ENCODE measurements at places on chromosomes 13 and 19.

DNA sequence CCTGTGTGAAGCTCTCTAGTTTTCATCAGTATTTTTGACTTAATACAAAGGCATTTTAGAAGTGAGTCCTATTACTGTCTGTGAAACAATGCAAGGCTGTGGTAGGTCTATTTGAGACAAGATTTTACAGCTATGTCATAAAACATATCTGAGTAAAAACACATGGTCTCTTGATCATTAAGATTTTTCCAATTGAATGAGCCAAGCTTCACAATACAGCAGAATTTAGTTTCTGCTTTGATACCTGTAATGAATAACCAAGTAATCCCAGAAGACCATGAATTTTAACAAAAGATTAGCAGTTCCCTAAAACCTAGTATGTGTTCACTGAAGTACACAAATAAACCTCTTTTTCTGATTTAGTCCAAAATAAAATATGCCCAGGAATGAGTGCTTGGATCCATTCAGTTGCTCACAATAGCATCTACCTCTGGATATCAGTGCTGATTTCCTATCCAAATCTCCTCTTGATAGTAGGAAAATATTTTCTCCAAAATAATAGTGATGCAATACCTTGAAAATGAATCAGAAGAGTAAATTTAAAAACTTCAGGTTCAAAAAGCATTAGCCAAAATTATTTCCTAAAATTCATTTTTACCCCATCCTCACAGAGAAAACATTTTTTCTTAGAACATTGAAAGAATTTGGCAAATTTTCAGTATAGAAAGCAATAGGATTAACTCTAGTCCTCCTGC is 533.5 kb upstream of the SGCG start:
- no peak for DNase-seq

DNA sequence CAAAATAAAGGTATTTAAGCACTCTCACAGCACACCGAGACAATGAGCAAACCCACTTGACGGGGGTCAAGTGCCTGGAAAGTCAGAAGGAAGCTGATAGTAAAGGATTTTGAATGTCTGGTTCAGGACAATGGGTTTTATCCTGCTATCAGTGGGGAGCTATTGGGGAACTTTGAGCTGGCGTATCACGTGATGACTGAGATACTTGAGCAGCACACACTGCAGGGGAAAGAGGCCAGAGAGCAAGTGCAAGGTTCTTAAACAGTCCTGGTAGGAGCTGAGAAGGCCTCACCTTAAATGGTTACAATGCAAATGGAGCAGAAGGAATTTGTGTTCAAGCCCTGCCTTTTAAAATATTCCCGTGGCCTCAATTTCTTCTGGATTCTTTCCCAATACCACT is 225.3 kb downstream of the LACC1 start:
- DNase-seq = no peak

DNA sequence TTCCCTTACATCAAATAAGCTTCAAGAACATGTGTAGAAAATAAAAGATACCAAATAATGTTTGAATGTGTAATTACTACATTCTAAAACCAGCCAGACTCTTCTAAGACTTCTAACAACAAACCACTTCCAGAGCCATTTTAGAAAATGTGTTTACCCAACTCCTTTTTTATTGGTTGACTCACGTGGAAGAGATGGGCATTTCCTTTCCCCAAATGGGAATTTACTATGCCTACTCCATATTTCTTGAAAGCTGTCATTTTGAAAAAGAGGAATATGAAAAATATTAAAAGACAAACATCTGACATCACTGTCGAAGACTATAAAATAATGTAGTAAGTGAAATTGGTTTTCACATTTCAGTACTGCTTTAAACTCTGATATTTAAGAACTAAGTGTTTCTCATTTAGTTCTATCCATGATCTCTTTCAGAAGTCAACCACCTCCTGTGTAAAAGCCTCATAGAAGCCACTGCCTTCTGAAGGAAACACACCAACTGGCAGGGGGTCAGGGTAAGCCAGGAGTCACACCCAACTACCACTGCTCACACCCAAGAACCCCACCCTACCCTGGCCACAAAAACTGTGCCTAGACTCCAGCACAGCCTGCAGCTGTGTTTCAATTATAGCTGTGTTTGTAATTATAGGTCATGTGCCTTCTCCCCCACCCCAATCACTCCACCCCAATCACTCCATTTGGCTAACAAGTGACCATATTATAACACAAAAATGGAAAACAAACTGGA is 86.8 kb downstream of the UBL3 start:
- DNase-seq = no peak

DNA sequence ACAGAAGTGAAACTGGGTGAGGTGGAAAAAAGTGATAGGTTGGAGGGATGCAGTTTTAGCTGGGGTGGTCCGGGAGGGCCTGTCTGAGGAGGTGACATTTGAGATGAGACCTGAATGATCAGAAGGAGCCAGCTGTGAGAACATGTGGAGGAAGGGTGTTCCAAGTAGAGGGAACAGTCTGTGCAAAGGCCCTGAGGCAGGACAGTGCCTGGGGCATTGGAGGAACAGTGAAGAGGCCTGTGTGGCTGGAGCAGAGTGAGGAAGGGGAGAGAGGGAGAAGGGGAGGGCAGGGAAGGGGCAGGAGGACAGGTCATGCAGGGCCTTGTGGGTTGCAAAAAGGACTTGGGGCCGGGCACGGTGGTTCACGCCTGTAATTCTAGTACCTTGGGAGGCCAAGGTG is 36.3 kb upstream of the PTPRS start:
- no peak for DNase-seq

- no peak for DNase-seq
Observed at GRCh38 chr19:46413262-46414031, at the start of gene CCDC8. TSS of gene CCDC8 (minus strand) at chr19:46413564. CDS start at chr19:46412810, 754 bp downstream.

- no peak for DNase-seq
Observed at GRCh38 chr19:32022044-32022640, 323.3 kb upstream of the ZNF507 start.

DNA sequence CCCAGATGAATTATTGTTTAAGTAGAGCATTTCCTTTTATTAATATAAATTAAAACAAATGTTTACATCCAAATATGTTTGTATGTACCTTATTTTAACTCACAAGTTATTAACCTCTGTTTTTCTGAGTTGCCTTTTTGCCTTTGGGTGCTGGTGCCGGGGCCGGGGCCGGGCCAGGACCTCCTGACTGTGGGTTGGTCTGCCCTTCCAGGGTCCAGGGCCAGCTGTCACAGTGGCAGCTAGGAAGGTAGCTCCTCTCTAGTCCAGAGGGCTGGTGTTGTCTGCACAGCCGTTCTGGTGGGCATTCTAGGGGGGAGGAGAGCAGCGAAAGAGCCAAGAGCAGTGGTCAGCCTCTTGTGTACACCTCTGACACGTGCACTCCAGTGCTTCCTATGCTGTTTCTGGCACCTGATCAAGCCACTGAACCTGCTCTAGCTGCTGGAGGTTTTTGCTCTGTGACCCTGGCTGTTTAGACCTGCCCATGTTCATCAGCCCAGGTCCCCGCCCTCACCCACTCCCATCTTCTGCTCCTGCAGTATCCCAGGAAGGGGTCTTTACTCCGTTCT is 2.0 kb upstream of the UBA2 start:
- DNase-seq = no peak

GRCh38 chr19:42132851-42133528 is 744 bp upstream of the POU2F2 start:
- DNase-seq = peak; percentile 88

DNA sequence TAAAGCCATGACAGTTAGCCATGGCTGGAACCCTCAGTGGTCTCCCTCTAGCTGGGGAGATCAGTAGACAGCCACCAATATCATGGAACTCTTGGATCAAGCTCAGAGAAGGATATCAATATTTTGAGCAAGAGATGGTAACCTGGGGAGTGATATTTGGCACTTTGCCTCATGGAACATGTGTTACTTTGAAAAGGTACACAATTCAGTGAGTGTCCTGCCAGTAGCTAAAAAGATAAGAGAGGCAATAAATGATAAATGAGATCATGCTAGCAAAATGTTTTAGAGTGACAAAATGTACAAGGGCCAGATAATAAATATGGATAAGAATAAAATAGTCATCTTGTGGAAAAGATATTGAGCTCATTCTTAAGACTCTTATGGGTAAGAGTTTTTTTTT is 1618.7 kb downstream of the OLFM4 start:
- no peak for DNase-seq

DNA sequence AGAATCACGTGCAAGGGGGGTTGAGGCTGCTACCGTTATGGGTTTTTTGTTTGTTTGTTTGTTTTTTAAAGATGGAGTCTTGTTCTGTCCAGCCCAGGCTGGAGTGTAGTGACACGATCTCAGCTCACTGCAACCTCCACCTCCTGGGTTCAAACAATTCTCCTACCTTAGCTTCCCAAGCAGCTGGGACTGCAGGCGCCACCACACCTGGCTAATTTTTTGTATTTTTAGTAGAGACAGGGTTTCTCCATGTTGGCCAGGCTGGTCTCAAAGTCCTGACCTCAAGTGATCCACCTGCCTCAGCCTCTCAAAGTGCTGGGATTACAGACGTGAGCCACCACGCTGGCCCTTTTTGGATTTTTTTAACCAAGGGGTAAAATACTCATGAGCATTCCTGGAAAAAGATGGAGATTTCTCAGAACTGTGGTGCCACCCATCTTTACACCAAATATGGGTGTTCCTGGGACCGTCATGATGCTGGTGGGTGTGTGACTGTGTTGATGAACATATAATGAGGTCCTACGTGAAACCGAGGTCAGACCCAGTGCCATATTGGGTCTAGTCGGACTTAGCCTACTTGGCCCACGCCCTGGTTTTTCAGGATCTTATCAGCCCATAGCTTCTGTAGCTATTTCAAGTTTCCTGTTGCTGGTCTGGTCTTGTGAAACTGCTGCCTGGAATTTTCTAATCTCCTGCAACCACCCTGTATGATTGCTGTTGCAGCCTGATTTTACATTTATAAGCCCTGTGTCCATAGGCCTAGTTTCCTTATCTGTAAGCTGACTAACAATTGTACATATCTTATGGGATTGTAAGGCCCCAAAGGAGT is 6.2 kb downstream of the PPP1R15A start:
- DNase-seq = peak; percentile 32

DNA sequence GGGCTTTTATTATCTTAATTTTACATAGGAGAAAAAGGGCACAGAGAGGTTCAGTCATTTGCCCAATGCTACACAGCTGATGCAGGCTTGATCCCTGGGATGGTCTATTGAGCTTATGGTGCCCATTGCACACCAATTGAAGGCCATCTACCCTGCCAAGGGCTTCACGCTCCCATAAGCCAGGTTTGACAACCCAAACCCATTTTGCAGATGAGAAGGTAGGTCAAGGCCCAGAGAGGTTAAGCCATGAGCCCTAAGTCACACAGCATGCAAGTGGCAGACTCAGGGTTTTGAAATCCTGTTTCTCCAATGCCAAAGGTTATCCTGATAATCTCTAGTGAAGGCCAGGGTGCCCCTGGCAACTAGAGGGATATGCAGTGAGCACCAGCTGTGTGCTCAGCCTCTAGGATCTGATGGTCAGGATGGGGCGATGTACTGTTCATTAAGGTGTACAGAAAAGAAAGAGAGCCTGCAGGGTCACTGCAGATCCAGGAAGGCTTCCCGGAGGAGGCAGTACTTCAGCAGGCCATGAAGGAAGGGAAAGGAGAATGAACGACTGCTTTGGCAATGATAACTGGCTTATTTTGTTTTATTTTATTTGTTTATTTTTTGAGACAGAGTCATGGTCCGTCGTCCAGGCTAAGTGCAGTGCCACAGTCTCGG is 8.1 kb downstream of the CREB3L3 start:
- DNase-seq = no peak

- peak; percentile 86 for DNase-seq
Observed at GRCh38 chr19:13100031-13100588, 2.5 kb downstream of the LYL1 start.

- DNase-seq = no peak
Observed at GRCh38 chr19:31232180-31232579, 117.1 kb downstream of the TSHZ3 start.

GRCh38 chr13:106815545-106815944 is 247.6 kb upstream of the ARGLU1 start:
- no peak for DNase-seq

- no peak for DNase-seq
Observed at GRCh38 chr19:14035706-14036105, 4.1 kb downstream of the IL27RA start.

DNA sequence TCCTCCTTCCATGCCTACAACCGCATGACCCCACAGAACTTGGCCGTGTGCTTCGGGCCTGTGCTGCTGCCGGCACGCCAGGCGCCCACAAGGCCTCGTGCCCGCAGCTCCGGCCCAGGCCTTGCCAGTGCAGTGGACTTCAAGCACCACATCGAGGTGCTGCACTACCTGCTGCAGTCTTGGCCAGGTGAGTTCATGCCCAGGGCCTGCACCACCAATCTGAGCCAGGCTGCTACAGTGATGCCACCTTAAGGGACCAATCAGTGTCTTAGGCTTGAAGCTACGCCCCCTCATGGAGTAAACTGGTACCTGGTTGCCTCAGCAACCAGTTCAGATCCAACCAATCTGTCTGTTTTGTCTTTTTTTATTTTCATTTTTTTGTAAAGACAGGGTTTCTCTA is 5.2 kb downstream of the SYDE1 start:
- DNase-seq = no peak

GRCh38 chr13:97142452-97142851 is 79.7 kb upstream of the MBNL2 start:
- DNase-seq = no peak

- peak; percentile 43 for DNase-seq
Observed at GRCh38 chr13:31050486-31051400, 111.0 kb downstream of the HSPH1 start.

- DNase-seq = no peak
Observed at GRCh38 chr13:111242585-111242984, 77.9 kb upstream of the TEX29 start.

DNA sequence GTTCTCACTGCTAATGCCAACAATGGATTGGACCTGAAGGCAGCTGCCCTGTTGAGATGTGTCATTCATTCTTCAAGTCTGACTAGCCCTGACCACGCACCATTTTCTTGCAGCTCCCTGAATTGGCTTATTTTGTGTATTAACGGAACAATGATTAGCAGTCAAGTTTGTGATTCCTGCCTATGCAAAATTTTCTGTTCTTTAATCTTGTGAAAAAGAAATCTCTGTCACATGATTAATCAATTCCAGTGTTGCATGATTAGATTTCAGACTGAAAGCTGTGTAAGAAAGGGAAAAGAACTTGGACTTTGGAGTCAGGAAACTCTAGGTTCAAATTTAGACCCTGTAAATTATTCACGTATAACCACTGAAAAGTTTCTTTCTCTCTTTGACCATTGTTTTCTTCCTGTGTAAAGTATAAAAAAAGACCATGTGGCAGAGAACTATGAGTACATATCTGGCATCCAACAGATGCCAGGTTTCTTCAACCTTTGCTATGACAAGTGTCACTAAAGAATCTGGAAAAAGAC is 64.5 kb upstream of the SLC10A2 start:
- no peak for DNase-seq

- peak; percentile 87 for DNase-seq
Observed at GRCh38 chr19:38213911-38214625, 10.0 kb downstream of the DPF1 start.

- no peak for DNase-seq
Observed at GRCh38 chr13:103187721-103188156, 121.5 kb upstream of the SLC10A2 start.

DNA sequence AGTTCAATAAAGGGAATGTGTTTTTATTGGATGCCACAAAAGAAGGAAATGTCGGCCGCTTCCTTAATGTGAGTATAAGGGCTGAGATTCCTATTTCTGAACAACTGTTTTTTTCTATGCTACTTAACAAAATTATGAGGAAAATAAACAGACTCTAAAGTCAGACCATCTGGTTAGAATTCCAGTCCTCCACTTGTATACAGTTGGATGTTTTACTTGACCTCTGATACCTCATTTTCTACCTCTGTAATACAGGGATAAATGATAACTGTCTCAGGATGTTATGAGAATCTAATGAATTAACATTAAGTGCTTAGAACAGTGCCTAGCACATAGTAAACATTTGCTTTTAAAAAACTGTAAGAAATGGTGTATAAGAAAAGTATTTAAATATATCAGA is 7.2 kb upstream of the PHF11 start:
- DNase-seq = no peak
